ENCODE measurements at places on chromosomes 4 and X.

- DNase-seq, result no peak
Observed at GRCh38 chrX:131827935-131828334, 195.2 kb upstream of the STK26 start.

DNA sequence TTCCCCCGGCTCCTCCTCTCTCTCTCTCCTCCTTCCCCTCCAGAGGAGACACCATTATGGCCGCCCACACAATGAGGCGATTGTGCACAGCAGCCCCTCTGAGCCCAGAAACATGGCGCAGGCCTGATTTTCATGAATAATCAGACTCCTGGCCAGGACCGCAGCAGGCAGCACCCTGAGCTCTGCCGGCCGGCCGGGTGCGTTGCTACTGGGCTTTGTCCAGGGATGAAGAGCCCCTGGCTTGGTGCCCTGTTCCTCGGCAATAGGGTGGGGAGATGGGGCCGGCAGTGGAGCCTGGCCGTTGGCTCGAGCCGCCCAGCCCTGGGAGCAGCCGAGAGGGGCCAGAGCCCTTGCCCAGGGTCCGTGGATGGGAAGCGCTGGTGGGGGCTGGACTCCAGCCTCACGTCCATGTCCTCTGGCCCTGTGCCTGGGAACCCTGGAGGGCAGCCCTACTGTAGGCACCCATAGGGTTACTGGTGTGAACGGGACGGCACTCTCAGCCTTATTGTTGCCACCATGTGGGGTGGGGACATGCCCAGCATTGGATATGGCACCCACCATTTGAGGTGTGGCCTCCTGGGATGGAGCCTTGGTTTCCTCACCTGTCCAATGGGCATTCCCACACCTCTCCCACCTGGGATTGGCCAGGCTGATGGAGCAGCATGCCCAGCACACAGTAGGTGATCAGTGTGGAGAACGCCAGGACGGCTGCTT, 103.0 kb downstream of the SORCS2 start:
- no peak for DNase-seq

DNA sequence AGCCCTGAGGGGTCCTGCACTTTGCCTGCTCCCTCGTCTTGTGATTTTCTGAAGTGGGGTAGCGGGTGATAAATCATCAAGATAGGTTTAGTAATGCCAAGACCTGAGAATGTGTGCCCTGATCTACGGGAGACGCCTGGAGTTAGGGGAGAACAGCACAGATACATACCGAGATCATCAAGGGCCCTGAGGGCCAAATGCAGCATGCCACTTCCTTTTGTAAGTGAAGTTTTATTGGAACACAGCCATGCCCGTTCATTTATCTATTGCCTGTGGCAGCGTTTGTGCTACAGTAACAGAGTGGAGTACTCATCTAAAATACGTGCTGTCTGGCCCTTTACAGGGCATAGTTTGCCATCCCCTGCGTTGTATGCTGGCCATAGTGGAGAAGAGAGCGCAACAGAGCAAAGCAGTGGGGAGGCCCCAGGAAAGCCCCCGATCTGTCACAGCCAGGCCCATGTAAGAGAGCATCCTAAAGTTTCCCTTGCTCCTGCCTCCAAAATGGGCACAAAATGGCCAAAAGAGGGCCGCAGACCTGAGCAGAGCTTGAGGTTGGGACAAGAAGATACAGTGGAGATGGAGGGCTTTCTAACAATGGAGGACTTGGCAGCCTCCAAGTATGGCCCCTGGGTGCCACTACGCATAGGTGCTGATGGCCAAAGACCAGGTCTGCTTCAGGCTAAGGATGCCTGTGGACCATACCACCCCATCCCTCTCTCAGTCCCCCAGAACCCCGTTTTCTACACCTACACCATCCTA, 167.0 kb downstream of the SMIM20 start:
- no peak for DNase-seq

DNA sequence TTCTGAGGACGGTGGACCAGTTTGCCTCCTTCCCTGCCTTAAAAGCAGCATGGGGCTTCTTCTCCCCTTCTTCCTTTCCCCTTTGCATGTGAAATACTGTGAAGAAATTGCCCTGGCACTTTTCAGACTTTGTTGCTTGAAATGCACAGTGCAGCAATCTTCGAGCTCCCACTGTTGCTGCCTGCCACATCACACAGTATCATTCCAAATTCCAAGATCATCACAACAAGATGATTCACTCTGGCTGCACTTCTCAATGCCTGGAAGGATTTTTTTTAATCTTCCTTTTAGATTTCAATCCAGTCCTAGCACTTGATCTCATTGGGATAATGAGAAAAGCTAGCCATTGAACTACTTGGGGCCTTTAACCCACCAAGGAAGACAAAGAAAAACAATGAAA, 255.3 kb downstream of the RAPGEF2 start:
- DNase-seq, result no peak

DNA sequence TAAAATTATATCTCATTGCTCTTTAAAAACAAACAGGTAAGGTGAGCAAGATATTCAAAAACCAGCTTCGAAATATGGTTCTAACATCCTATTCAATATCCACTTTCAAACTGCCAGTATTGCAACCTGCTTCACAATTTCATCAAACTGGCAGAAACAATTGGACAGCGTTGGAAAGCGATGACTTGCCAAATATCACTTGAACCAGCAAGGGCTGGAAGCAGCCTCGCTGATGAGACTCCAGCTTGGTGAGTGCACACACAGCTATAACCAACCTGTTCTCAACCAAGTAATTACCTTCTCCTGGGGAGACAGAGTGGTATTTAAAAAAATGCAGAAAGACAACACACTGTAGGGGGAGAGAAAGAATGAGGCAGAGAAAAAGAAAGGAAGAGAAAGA, 155.8 kb upstream of the RAI2 start:
- no peak for DNase-seq

- no peak for DNase-seq
Observed at GRCh38 chr4:130675266-130675665, 1579.3 kb downstream of the C4orf33 start.

DNA sequence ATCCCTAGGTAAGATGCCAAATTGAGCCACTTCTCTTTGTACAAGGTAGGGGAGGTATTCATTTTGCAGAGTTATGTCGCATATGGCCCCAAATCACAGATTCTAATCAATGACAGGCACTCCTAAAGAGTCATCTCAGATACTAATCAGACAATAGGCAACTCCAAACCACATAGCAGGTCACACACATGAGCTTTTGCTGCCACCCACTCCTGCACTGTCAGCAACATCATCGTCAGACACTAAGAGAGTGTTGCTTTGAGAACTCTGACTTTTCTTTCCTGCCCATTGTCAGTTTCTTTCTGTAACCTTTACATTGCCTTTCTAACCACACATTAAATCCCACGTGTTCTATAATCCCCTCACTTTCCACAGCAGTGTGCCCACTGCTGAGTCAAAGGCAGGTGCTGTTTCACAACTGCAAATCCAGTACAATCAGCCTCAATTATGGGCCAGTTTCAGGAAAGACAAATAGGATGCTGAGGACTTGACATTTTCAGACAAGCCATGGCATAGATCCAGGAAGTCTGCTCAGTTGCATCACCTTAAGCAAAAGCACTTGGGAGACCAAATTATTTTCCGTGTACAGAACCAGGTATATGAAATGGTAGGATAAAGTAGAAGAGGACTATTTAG, 23.5 kb downstream of the TMEM31 start:
- no peak for DNase-seq

GRCh38 chr4:68152411-68152810, 22.7 kb upstream of the TMPRSS11F start:
- DNase-seq, result no peak
